ENCODE measurements at places on chromosomes 12 and 14. TPM values are rescaled to one million over a fixed set of nuclear protein-coding genes. Genes with fewer than 3 reads are reported as not detected.

TAS2R43 gene
- polyA plus RNA-seq = 0.27 TPM

DNA sequence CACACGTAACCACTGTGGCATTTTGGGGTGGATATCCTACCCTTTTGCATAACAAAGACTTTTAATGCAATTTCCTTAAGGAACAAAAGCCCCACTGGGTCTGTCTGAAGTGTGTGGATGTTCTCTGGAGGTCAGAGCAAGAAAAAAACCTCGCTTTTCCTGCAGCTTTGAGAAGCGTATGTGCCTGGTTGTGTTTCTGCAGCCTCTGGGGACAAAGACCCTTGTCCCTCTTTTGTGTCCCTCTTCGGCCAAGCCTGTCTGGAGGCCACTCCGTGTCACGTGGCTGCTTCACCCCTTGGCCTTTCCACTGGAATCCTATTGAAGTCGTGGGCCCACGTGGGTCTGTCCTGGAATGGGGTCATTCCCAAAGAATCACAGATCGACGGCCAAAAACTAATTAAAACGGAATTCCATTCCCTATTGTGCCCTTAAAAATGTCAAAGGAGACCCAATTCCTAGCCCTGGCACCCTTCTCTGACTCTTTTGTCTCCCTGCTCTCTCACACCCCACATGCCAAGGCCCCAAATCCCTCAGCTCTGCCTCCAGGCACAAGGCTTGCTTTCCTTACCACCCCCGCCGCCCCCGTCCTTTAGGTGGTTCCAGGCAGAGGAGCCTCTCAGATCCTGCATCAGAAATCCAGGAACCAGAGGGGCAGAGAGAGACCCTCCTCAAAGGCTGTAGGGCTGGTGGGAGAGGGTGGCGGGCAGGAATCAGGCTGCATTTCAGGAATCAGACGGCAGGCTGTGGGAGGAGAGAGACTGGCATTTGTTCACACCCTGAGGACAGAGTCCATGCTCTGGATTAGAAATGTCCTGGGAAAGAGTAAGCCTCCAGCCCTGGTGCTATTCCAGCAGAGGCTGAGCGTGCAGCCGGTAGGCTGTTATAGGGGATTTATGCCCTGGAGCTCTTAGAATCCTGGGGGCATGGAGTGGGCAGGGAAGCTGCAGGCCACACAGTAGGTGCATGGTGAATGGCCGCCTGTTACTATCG, 12.6 kb upstream of the CYP46A1 start:
- DNase-seq = no peak

- DNase-seq = no peak
Observed at GRCh38 chr12:7832059-7832696, 40.5 kb downstream of the SLC2A14 start.

DNA sequence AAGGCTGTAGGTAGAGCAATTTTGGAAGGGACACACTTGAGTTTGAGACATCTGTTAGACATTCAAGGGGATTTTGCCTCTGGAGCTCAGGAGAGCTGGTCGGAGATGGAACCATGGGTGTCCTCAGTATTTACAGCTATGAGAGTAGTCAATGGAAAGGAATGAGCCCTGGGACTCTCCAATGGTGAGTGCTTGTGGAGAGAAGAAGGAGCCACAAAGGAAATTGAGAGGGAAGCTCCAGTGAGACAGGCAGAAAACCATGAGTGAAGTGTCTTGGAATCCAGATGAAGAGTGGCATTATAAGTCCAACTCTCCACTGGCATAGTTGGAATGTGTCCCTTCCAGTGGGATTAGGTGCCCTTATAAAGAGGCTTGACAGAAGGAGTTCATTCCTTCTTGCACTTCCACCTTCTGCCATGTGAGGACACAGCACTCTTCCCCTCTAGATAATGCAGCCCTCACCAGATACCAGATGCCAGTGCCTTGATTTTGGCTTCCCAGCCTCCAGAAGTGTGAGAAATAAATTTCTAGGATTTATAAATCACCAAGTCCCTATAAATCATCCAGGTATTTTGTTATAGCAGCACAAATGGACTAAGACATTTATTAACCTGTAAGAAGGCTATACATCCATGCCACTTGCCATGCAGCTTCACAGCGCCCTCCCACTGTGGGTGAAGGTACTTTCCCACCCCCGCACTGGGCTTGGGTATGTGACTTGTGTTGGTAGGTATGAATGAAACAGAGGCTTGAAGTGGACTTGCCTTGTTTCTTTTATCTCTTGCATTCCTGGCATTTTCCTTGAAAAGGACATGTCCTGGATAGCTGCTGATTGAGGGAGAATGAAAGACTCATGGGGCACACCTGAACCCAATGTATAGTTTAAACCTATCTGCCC, 27.3 kb downstream of the LLPH start:
- no peak for DNase-seq

DNA sequence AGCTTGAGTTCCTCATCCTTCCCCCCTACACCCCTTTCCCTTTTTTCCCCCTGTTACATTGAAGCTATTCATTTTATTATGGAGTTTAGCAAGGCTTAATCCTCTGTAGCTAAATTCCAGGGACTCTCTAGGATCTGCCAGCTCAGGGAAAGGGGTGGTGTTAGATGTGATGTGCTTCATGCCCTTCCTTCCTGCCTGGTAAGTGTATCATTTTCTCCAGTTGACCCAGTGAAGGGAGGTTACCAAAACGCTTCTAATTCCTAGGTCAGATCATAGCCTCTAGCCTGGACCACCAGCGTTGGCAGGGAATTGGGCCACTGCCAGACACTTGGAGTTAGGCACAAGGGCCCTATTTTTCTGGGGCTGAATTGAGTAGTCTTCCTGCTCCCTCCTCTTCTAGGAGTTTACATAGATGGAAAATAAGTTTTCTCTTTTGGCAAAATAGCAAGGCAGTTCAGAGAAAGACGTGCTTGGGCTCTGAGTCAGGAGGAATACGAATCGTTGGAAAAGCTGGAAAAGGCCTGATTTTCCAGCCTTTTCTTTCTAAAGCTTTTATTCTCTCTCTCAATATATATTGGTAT, 88.3 kb downstream of the NPAS3 start:
- peak; percentile 19 for DNase-seq

HOXC4 gene
- 5.0 TPM for polyA plus RNA-seq

DNA sequence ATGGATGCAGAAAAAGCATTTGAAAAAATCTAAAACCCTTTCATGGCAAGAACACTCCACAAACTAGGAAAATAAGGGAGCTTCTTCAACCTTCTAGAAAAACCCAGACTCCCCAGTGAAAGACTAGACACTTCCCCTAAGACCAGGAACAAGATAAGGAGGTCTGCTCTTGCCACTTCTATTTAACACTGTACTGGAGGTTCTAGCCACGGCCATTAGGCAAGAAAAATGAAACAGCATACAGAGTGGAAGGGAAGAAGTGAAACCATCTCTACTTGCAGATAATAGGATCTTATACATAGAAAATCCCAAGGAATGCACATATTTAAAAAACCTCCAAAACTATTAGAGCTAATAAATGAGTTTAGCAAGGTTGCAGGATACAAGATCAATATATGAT, 42.3 kb downstream of the CHGA start:
- DNase-seq = no peak

DNA sequence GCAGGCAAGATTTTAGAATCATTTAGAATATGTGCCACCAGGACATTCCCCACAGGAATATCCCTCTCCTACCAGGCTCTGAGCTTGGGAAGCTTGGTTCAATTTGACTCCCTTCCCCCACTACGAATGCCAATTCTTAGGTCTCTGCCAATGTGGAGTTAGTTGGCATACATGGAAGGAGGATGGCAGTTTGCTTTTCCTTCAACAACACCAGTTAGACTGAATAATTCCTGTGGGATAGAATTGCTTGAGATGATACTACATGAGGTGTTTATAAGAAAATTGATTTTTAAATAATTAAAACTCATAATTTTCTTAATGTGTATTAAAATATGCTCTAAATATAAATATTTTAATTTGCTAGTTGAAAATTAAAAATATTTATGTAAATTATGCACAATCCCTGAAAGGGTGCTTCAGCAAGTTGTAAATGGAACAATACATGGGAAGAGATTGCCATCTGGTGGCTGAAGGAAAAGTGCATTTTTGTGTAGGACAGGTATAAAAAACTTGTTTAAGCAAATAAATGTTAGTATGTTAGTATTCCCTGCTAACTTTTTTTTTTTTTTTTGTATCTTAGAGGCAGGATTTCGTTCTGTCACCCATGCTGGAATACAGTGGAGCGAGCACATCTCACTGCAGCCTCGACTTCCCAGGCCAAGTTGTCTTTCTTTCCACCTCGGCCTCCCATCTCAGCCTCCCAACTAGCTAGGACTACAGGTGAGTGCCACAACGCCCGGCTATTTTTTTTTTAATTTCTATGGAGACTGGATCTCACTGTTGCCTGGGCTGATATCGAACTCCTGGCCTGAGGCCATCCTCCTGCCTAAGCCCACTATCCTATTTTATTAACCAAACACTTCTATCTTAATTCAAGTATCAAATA, 25.8 kb upstream of the STRAP start:
- DNase-seq = no peak

DNA sequence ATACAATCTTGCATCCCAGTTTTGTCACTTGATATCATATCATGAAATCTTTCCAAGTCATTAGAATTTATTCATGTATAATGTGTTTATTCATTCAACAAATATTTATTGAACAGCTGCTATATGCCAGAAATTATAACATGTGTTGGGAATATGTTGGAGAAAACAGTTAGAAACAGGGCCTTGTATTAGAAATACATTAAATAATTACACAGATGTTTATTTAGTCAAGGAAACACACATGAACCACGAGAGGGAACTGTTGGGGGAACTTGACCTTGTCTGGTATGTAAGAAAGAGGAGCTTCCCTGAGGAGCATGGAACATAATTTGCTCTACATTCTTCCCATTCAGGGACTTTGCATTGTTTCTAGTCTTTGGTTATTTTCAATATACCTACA, 191.7 kb upstream of the FRMD6 start:
- DNase-seq = no peak

PLEKHD1 gene
- 0.19 TPM for polyA plus RNA-seq

GRCh38 chr12:120939523-120939922, 35.4 kb upstream of the SPPL3 start:
- DNase-seq = no peak

DNA sequence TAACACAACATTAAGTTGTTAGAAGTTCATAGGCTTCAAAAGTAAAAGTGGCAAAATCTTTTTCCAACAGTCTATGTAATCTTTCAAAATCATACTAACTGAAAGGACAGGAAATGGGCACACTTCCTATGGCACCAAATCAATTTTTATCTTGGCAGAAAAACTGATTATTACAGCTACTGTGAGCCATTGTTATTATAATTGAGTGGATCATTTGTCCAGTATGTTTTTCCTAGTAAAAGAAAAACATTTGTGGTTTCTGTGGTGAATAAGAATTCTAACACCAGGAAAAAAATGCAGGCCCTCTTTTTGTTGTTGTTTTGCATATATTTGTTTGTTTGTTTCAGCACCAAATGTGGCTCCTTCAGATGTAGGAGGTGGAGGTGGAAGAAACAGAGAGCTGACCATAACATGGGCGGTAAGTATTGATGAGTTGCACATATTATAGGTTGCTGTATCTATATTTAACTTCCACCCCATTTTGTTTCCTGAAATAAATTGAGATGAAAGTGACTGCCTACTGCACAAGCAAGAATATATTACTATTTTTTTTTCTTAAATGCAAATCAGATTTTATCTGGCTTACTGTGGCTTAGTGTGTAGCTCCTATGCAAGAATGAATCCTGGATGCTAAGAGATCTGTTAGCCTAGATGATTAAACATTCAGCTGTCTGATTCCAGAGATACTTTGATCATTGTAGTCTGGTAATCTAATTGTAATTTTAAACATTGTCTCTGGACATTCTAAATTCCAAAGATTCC, 174.1 kb upstream of the PDZRN4 start:
- DNase-seq = peak; percentile 27

FAM181A gene
- 0.21 TPM for polyA plus RNA-seq
